RWPE1 (cell line): ENCODE measurements at places on chromosomes 3 and 15.

DNA sequence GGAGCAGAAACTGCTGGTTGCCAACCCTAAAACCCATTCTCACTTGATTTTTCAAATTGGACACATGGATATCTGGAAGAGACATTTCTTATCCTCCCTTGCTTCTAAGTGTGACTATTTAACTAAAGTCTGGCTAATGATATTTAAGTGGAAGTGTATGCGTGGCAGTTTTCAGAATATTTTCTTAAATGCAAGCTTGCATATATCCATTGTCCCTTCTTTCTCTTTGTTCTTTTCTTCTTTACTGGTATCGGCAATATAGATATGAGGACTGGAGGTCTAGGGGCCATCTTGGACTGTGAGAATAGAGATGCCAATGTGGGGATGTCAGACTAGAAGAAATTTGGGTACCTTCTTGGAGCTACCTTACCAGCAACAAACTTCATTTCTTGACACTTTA, 364.3 kb upstream of the DPH6 start:
- DNase-seq: no peak

DNA sequence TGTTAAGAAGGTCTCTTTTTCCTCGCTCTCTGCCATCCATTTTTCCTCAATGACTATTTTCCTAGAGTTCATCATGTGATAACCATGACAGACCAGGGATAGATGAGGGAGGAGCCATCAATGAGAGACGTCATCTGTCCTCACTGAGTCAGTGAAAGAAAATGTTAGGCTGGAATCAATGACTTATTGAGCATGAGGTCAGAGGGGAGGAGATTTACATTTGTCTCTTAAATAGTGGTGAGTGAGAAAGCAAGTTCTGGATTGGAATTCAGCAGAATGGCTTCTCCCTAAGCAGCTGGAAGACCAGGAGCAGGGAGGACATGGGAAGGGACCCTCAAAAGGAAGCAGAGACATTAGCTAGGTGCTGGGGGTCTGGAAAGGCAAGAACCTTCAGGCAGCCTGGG, 28.2 kb upstream of the USP3 start:
- peak; percentile 88 for DNase-seq

DNA sequence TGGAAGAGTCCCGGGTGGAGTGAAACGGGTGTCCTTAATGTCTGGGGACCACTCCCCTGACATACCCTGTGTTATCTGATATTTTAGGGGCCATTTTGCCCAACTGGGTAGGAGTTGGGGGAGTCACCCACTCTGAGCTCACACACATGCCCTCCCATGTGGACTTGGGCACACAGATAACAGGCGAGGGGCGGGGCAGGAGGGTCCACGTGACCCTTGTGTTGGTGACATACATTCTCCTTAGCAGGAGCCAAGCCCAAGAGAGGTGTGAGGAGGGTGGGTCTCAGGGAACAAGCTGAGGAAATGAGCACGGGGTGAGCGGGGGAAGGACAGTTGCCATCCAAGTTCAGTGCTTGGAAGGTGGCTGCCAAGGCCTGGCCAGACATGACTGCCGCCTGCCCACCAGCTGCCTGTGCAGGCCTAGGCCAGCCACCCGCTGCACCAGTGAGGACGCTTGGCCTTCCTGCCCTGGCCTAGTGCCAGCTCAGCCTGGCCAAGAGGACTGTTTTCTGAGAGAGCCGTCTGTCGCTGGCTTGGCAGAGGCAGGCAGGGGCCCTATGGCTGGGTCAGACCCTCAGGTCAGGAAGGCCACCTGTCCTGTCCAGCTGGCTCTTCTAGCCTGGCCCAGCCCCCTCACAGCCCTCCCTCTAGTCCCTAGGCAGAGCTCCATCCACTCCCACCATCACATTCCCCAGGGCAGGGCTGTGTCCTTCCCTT, 31.3 kb upstream of the TMEM115 start:
- peak; percentile 25 for DNase-seq

DNA sequence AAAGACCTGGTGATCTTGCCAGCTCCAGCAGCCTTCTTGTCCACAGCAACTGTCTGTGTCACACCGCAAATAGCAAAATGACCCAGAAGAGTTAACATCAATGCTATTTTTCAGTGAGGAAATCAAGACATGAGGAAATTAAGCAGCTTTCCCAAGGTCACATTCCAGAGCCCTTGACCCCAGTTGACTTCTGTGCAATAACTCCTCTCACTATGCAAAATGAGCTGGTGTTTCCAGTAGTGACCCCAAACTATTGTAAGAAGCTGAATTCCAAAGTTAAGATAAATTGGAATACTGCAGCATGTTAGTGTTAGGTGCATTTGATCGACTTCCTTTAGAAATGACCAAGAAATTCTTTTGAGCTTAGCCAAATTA, 172.8 kb upstream of the SNTN start:
- DNase-seq: no peak

- DNase-seq: no peak
These were observed 22.7 kb upstream of the CHL1 start for GRCh38 chr3:173886-174285.

- DNase-seq: no peak
These were observed 35.2 kb downstream of the IFT122 start for GRCh38 chr3:129474984-129475804.

- no peak for DNase-seq
These were observed 205.3 kb upstream of the LINGO1 start for GRCh38 chr15:77838061-77838460.

- no peak for DNase-seq
These were observed 19.5 kb downstream of the RAD54L2 start for GRCh38 chr3:51557993-51558392.

DNA sequence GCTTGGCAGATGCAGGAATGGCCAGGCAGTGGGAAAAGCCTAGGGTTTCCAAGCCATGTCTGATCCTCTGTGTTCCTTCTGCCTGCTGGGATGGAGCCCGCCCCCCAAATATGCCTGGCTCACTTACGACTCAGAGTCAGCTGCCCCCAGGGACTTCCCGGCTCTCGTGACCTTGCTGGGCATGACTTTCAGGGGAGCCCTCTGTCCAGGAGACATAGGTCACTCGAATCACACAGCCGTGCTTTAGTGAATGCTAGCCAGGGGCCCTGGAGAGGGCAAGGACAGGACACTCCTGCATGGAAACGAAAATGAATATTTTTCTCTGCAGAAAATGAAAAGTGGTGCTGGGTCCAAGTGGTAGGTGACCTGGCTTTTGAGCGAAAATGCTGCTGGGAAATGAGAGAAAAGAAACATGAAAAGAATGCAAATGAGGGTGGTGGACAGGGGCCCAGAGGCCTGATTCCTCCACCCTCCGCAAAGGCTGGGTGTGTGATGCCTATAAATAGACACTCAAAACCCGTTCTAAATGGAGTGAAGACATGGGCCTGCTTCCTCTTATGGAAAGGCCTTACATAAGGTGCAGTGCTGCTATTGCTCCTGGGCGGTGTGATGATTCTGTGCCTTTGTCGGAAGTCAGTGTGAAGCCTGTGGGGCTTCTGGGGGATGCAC, 107.4 kb downstream of the APBA2 start:
- no peak for DNase-seq

DNA sequence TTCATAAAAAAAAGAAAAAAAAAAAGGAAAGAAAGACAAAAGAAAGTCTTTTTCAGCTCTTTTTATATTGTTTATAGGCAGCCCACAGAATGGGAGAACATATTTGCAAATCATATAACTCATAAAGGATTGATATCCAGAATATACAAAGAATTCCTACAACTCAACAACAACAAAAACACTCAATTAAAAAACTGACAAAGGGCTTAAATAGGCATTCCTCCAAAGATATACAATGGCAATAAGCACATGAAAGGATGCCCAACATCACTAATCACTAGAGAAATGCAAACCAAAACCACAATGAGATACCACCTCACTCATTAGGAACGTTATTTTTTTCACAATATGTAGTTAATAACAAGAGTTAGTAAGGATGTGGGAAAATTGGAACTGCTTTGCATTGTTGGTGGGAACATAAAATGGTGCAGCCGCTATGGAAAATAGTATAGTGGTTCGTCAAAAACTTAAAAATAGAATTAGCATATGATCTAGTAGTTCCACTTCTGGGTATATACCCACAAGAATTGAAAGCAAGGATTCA, 54.2 kb upstream of the CMTM8 start:
- no peak for DNase-seq

- peak; percentile 87 for DNase-seq
These were observed 56.5 kb downstream of the CLDN1 start for GRCh38 chr3:190265796-190266195.

DNA sequence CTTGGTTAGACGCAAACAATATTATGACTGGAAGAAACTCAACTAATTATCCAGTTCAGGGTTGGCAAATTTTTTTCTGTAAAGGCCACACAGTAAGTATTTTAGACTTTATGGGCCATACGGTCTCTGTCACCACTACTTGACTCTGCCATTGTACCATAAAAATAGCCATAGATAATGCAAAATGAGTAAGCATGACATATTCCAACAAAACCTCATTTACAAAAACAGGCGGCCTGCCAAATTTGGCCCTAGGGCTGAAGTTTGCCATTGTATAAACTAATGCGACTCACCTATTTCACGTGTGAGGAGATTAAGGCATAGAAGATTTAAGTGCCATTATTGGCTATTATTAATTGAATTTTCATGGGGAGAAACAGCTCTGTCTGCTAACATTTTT, 116.8 kb upstream of the CNTN6 start:
- DNase-seq: no peak

- DNase-seq: peak; percentile 75
These were observed 490.2 kb downstream of the IGSF11 start for GRCh38 chr3:118544458-118544857.

- DNase-seq: no peak
These were observed 63.0 kb downstream of the NCEH1 start for GRCh38 chr3:172647823-172648222.

DNA sequence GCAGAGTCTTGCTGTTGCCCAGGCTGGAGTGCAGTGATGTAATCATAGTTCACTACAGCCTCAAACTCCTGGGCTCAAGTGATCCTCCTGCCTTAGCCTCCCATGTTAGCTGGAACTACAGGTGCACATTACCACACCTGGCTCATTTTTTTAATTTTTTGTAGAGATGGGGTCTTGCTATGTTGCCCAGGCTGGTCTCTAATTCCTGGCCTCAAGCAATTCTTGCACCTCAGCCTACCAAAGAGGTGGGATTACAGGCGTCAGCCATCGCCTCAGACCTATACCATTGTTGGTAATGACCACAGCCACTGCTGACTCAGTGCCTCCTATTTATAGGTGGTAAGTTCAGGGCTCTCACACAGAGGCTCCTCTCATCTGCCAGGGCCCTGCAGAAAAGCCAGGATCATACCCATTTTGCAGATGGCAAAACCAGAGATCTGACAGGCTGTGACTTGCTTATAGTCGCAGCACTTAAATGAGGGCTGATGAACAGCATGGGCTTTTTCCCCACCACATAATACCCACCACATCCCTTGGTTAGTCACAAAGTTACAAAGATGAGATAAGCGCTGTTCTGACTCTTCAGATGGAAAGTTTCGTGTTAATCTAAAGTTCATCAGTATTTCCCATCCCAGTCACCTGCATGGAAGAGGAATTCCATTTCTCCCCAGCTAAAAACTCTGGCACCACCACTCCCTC, 21.8 kb upstream of the SPATA12 start:
- DNase-seq: no peak
